ENCODE measurements at places on chromosomes 2 and 18.

- peaks cover 3% of the 10 kb centered on the region for H3K27me3 ChIP-seq
- H3K4me3 ChIP-seq: no peak overlapping the region
Measured at GRCh38 chr2:17373041-17373440, 145.2 kb downstream of the RAD51AP2 start.

GRCh38 chr2:37637985-37638384, 33.5 kb downstream of the CDC42EP3 start:
- DNase-seq: no peak
- no peak overlapping the region for H3K27ac ChIP-seq
- H3K4me1 ChIP-seq: peaks cover 34% of the 10 kb centered on the region
- H3K36me3 ChIP-seq: peaks cover 4% of the 10 kb centered on the region
- H3K27me3 ChIP-seq: no peaks in the 10 kb centered on the region
- H3K4me3 ChIP-seq: no peak overlapping the region

GRCh38 chr2:181140928-181141327, 160.5 kb downstream of the UBE2E3 start:
- H3K36me3 ChIP-seq: no peaks in the 10 kb centered on the region
- H3K27me3 ChIP-seq: no peaks in the 10 kb centered on the region
- no peak overlapping the region for H3K4me3 ChIP-seq
- H3K27ac ChIP-seq: no peak overlapping the region

DNA sequence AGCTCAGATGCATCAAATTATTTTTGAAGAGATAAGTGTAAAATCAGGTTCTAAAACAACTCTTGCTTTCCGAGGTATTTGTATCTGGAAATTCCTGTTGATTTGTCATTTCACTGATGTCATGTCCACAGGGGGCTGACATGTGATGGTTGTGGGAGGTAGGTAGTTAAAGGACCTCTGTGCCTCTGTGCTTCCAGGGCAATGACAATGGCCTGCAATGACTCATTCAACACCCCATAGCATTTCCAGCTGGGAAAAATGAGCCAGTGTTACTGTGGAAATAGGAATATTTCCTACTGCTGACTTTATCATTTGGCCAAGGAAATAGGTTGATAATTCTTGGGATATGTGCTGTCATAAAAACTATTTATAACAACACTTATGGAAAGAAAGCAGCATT, 86.2 kb upstream of the CCDC195 start:
- DNase-seq: no peak
- H3K27ac ChIP-seq: no peak overlapping the region
- peaks cover 37% of the 10 kb centered on the region for H3K36me3 ChIP-seq

DNA sequence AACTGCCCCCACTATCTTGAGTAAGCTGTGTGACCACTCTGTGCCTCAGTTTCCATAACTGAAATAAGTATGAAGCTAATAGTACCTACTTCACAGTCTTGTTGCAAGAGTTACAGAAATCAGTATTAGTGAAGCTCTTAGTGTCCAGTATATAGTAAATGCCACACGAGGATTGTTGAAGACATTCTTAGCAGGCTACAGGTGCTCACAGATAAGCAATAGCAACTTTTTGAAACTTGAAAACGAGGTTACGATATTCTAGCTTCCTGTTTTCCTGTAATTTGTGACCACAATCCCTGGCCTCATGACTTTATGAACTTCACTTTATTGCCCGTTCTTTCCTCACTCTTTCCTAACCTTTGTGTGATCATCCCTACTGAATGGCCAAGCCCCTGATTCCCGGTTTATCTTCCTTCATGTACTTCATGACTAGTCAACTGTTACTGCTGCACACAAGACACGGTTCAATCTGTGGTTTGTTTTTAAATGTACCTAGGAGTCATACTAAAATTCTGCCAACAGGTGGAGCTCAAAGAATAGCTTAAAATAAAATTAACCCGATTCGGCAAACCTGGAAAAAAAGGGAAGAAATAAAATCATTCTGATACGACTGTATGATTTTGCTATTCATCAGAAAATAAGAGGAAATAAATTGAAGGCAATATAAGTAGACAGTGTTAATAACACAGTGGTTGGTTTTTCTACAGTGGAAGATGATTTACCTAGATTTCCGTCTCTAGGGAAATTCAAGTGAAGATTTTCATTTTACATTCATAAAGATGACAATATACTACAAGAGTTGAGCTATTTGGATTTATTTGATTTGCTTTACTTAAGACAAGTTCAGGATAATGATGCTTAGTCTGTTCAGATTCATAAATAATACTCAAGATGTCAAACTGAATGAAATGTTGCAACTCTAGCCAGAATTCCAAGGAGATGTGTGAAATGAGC, 38.1 kb upstream of the STAT1 start:
- H3K36me3 ChIP-seq: peaks cover 3% of the 10 kb centered on the region
- H3K27ac ChIP-seq: no peak overlapping the region
- no peak for DNase-seq
- no peaks in the 10 kb centered on the region for H3K27me3 ChIP-seq
- no peak overlapping the region for H3K4me3 ChIP-seq

Data from stimulated activated naive B cell treated with anti-CD40 and anti-IgM and Interleukin-4, amounts not matched to agents 10 μg/mL and 1 μg/mL and 100 μg/mL, for 72 hours (primary cell).